Stimulated activated CD8-positive, alpha-beta memory T cell treated with anti-CD3 and anti-CD28 coated beads, Interleukin-7, amount 100 ng/mL, for 1 hour (primary cell): ENCODE measurements at places on chromosomes 1 and 21.

- no peak for DNase-seq
These were observed 164.2 kb downstream of the CACNA1E start for GRCh38 chr1:181647314-181648035.

DNA sequence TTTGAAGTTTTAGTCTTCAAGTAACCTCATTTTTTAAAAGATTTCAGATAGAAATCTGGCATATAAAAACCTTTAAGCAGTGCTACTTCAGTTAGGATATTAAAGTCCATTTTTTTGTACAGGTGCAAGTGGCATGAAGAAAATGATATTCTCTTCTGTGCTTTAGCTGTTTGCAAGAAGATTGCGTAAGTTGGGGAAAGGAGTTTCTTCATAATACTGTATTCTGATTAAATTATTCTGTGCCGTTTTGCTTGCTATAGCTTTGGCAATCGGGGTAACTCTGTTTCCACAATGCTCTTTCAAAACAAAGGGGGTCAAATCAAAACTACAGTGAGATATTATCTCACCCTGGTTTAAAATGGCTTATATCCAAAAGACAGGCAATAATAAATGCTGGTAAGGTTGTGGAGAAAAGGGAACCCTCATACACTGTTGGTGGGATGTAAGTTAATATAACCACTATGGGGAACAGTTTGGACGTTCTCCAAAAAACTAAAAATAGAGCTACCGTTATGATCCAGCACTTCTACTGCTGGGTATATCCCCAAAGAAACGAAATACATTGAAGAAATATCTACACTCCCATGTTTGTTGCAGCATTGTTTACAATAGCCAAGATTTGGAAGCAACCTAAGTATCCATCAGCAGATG, 27.1 kb downstream of the MAEL start:
- no peak for DNase-seq

DNA sequence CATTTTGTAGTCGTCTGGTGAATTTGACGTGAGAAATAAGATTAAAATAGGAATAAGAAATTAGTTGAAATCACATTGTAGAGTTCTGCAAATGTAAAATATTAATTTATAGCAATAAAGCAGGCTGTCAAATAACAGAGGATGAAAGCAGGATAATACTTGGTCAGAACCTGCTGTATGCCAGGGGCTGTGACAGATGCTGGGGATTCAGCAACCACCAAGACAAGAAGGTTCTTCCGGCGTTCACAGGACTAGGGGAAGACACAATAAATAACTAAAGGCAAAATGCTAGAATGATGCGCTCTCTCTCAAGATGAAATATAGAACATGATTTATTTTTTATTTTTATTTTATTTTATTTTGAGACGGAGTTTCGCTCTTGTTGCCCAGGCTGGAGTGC, 6.8 kb upstream of the PARK7 start:
- no peak for DNase-seq

- DNase-seq = no peak
These were observed 76.1 kb upstream of the HOOK1 start for GRCh38 chr1:59738591-59739015.

GRCh38 chr1:180567654-180568053, 8.9 kb downstream of the OVAAL start:
- no peak for DNase-seq

GRCh38 chr1:111821121-111821745, 65.5 kb downstream of the DDX20 start:
- no peak for DNase-seq

- DNase-seq = no peak
These were observed 10.9 kb downstream of the VAV3 start for GRCh38 chr1:107954126-107954525.

GRCh38 chr1:29774355-29774754, 538.0 kb downstream of the PTPRU start:
- no peak for DNase-seq

DNA sequence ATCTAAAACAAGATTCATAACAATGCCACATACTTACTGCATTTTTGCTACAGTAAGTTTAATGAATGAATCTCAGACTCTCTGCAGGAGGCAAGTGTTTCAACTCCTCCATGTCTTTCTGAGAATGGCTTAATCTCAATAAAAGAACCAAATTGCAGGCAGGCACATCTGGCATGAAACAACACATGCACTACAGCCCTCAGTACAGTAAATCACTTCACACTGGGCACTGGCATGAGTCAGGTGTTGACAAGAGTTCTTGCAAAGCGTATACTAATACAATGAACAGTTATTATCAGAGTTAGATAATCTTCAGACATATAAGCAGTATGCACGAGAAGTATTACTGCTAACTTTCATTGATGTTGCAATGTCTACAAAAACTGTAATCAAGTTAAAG, 1386.8 kb downstream of the MRPL39 start:
- DNase-seq = no peak

- no peak for DNase-seq
These were observed 462.1 kb upstream of the C1orf87 start for GRCh38 chr1:60535713-60536112.

GRCh38 chr1:205947024-205947423, 3.8 kb upstream of the SLC26A9 start:
- DNase-seq = no peak

DNA sequence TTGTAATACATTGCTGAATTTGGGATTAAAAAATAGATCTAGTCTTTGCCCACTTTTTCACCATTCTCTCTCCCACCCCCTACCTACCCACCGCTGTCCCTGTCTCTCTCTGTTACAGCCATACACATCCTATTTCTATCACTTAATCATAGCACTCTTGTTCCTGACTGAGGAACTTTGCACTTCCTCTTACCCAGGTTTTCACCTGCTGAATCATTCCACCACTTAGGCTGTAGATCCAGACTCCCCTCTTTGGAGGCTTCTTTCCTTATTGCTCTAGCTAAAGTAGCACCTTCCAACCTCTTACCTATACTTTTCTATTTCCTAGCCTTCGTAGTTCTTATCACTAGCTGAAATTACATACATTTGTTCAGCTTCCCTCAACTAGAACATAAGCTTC, 59.6 kb downstream of the ATP6V1G3 start:
- no peak for DNase-seq

DNA sequence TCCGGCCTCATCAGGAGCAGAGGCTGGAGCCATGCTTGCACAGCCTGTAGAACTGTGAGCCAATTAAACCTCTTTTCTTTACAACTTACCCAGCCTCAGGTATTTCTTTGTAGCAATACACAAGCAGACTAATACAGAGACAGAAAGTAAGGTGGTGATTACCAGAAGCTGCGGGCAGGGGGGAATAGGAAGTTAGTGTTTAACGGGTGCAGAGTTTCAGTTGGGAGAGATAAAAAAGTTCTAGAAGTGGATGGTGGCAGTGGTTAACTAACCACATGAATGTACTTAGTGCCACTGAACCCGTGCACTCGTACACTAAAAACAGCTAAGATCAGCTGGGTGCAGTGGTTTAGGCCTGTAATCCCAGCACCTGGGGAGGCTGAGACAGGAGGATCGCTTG, 80.4 kb upstream of the TARDBP start:
- DNase-seq = no peak
